ENCODE measurements at places on chromosomes 7 and 10.
A peak's percentile ranks its signal among the peaks of the same experiment; 100 is the strongest.

DNA sequence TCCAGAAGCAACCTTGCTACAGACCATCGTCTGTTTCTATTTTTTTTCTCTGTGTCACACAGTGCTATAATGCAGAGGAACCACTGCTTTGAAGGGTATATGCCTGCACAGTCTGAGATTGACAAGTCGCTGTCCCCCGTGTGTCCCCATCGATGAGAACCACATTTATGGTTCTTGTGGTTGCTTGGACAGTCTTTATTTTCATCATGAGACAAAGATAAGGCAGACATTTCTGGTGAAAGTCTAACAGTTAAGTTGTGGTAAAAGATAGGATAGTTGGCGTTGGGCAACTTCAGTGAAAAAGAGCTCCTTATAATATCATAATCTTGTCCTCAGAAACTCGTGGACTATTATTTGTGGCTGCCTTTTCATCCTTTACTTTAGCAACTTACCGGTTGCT lies 6.3 kb upstream of the AKR1E2 start:
- DNase-seq, result no peak

- no peak for DNase-seq
These were observed 551.1 kb upstream of the SORCS1 start for GRCh38 chr10:107715565-107715964.

- peak; percentile 95 for DNase-seq
These were observed at the start of gene ZNF25 for GRCh38 chr10:37976091-37976879. Gene ZNF25, minus strand, starts transcription at chr10:37976647. Its CDS starts 4,925 bp downstream, at chr10:37971722.

GRCh38 chr7:36597090-36597773 lies 127.1 kb downstream of the AOAH start:
- DNase-seq, result no peak

GRCh38 chr7:6151994-6152735 lies 120.3 kb downstream of the CYTH3 start:
- DNase-seq, result no peak

DNA sequence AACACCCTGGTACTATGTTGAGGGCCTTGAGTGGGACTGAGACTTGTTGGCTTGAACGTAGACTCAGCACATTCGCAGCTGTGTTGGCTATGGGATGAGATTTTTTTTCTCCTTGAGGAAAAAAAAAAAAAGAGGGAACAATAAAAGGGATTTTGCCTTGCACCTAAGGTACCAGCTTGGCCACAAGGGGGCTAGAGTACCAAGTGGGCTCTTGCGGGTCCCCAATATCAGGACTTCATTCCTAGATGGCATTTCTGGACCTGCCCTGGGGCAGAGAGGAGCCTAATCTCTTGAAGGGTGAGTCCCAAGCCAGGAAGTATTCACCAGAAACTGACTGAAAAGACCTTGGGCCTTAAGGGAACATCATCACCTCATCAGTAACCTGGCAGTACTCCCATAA lies 1083.6 kb upstream of the PHF14 start:
- no peak for DNase-seq

GRCh38 chr10:43294892-43295291 lies 28.0 kb upstream of the RASGEF1A start:
- DNase-seq, result no peak

- DNase-seq, result no peak
These were observed 16.4 kb upstream of the ELAPOR2 start for GRCh38 chr7:87075671-87076404.

GRCh38 chr10:79904671-79905321 lies 44.1 kb downstream of the SFTPD start:
- peak; percentile 54 for DNase-seq

GRCh38 chr7:88792361-88792760 lies 3.2 kb downstream of the TEX47 start:
- DNase-seq, result no peak

- no peak for DNase-seq
These were observed 35.0 kb downstream of the YKT6 start for GRCh38 chr7:44235582-44236332.

DNA sequence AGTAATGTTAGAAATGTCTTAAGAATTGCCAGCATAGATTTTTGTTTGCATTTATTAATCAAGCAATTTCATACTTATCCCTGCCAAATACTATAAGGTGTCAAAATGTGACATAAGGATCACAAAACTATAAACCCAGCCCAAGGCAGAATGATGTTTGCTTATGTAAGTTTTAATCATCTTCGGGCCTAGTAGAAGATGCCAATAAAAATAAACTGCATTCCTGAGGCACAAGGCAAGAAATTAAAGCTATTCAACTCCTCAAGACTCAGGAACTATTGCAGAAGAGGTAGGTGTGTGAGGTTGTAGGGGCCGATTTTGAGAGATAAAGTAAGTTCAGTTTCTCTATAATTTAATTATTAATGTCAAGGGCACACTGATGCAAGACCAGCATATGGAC lies 189.4 kb upstream of the AHR start:
- no peak for DNase-seq

DNA sequence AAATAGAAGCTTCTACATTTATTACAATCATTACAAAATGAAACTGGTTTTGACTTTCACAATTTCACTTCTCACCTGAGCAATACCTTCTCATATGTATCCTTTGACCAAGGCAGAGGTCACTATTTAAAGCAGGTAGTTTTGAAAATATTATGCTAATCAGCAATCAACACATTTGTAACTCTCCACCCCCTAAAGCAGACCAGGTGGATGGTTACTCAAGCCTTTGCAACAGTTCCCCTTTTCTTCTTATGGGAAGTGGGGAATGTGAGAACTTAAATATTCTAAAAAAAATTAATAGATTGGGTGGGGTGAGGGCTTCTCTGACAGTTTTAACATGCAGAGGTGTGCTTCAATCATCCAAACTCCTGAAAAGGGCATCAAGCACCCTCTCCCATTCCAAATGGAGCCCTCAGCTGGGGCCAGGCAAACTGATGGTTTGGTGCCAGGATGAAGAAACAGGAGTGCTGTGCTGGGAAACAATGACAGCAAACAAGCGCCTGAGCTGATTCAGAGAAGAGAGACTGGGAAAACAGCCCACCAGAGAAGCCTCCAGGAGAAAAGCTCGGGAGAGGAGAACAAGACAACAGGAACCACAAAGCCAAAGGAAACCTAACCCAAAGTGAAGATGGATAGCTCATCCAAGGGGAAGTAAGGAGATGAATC lies 17.1 kb downstream of the RAPGEF5 start:
- no peak for DNase-seq

GRCh38 chr10:33974976-33975478 lies 640.6 kb upstream of the NRP1 start:
- DNase-seq, result no peak

DNA sequence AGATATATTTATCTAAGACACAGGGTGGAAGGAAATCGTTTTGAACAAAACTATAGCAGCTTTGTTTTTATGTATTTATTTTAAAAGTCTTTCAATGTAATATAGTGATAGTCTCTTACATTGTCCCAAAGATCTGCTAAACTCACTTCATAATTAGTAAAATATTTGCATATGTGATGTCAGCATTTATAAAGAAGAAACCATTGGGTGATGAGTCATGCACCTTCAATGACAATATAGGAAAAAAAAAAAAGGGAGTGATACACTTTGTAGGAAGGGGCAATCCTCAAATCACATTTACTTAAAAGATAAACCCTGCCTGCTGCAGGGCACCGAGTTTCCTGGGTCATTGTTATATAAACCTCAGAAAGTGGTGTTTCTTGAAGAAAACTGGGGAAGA lies 112.4 kb upstream of the SEMA3C start:
- no peak for DNase-seq

- DNase-seq, result no peak
These were observed 151.2 kb downstream of the MPP7 start for GRCh38 chr10:28151636-28152035.

- DNase-seq, result no peak
These were observed 1.5 kb downstream of the NIPSNAP2 start for GRCh38 chr7:55965805-55966421.

- no peak for DNase-seq
These were observed 5.5 kb upstream of the SLC25A13 start for GRCh38 chr7:96327429-96327828.

GRCh38 chr10:131657318-131657984 lies 243.4 kb upstream of the PPP2R2D start:
- DNase-seq, result no peak

- no peak for DNase-seq
These were observed 21.7 kb downstream of the CCM2 start for GRCh38 chr7:45021604-45022296.

DNA sequence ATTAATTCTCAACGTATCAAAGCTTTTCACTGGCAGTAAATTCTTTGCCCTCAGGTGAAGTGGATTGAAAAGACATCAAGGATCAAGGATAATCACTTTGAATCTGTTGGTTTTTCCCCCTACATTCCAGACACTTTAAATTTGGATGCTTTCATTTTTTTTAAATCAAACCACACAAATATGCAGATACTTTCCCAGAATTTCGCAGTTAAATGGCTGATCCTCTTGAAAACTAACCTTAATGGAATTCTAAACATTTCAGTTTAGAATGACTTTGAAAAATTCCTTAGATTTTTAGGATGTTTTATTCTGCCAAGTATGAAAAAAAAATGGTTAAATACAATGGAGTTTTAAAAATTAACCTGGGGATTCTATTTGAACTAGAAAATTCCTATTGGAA lies 325.9 kb downstream of the GFRA1 start:
- no peak for DNase-seq

DNA sequence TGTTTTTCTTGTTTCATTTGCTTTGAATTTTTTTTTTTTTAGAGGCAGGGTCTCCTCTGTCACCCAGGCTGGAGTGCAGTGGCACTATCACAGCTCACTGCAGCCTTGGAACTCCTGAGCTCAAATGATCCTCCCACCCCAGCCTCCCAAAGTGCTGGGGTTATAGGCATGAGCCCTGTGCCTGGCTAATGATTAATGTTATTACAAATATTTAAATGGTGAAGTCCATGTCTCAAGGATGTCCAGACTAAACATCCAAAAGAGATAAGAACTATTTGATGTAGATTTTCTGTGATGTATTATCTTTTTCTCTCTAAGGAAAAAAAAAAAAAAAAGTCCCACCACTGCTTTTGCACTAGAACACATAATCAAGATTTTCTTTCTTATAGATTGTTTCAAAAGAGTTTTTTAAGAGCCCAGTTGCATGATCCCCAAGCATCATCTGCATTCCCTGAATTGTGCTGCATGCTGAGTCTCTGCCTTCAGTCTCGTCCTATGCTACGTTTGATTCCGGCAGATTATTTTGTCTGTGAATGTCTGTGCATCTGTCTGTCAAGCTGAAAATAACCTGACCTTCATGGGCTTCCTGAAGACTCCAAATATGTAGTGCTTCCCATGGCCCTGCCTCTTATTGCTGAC lies 33.4 kb downstream of the MACROH2A2 start:
- DNase-seq, result no peak

GRCh38 chr10:15748126-15748525 lies 28.4 kb upstream of the ITGA8 start:
- no peak for DNase-seq

DNA sequence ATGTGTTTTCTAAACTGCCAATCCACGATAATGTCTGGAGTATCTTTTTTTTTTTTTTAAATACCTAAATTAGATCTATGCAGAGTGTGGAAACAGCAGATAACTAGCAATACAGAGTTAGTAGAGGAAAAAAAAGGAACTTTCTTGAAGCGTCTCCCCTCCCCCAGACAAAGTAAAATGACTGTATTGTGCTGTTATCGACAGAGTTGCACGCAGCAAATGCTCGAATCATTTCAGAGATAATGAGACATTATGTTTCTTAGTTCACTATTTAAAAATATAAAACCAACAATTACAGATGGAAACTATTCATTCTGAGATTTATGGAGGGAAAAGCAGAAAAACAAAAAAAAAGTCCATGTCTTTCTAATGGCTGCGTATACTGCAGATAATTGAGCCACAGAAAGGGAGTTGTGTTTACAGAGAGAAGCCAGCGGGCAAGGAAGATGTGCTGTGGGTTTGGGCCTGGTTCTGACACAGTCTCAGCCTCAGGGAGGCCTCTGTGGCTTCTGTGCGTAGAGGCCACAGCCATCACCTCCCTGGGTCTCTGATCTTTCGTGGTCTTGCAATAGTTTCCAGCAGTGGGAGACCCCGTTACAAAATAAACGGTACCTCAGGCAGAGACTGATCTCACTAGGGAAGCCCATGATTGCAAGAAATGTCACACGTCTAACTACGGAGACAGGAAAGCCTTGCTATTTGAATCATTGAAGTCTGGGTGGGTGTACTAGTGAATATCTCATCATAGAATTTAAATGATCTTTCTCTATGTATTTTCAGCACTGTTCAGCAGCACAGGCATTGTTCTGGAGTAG lies 19.1 kb upstream of the KLF6 start:
- DNase-seq, result peak; percentile 37

DNA sequence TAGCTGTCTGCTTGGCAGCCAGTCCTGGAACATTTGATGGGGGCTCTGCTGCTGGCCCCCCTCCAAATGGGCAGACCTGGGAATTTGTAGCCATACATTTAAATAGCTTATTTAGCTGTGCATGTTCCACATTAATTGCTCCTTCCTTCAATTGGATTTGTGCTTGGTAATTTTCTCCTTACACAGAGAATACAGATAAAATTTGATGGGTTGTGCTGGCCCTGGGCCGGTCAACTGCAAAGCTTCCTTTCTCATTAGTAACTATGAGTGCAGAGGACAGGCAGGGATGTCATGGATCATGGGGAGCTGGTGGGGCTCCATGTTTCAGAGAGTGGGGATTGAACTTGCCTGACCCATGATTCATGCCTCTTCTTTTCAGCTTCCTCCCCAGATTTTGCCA lies 201.5 kb upstream of the GHITM start:
- DNase-seq, result no peak

DNA sequence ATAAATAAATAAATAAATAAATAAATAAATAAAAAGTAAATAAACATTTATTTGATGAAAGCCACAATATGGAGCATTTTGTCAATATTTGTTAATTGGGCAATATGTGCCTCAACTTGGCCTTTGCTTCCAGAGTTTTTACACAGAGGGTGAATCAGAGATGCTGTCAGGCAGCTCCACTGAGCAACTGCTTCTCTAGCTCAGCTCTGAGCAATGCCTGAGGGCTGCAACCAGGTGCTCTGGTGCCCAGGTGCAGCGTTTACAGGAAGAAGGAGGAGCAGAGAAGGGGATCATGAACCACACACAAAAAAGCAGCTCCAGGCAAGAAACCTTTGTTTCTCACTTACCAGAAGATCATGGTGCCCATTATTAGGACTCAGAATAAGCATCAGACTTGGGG lies 876.2 kb upstream of the AUTS2 start:
- DNase-seq, result no peak

- no peak for DNase-seq
These were observed 84.9 kb downstream of the LANCL2 start for GRCh38 chr7:55449992-55450535.

DNA sequence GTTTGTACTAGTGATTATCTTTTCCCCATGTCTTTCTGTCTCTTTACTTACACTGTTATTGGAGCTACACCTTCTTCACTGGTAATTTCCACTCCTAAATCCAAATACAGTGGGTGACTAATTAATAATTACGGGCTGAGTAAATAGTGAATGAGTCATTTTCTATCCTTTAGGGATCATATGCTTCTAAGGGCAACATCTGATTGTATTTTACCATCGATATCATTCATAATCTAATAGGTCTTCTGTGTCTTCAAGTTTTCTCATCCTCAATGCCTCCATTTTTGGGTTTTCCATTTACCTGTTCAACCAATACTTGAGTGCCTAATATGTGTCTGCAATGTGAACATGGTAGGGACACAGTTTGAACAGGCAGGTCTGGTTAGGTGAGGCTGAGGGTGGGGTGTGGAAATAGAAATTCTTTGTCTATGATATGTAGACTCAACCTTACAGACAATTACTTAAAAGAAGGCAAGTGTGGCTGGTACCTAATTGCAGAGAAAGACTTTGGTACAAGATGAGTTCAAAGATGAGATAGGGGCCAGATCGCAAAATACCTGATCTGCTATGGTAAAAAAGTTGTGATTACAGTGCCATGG lies 5.9 kb upstream of the DHX32 start:
- DNase-seq, result no peak

GRCh38 chr10:74227697-74228424 lies 76.8 kb downstream of the ADK start:
- no peak for DNase-seq

Data from stimulated activated CD4-positive, alpha-beta T cell treated with anti-CD3 and anti-CD28 coated beads, Interleukin-12 subunit alpha, Interleukin-12 subunit beta, amount 100 ng/mL, for 4 hours (primary cell).